ENCODE measurements at places on chromosomes 2 and 18.

DNA sequence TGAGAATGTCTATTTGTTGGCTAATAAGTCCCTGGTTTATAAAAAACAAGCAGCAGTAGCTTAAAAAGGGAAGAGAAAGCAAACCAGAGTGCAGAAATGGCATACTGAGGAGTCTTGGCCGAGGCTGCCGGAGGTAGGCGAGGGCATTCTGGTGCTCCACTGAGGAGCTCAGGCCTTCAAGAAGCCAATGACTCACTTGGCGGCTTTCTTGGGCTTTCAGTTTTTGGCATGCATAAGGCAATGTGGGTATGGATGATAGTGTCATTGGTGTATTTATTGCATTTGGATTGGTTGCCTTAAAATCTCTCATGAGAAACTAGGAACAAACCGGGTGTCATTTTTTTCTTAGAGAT, 119.6 kb upstream of the ARL5A start:
- DNase-seq, result no peak

DNA sequence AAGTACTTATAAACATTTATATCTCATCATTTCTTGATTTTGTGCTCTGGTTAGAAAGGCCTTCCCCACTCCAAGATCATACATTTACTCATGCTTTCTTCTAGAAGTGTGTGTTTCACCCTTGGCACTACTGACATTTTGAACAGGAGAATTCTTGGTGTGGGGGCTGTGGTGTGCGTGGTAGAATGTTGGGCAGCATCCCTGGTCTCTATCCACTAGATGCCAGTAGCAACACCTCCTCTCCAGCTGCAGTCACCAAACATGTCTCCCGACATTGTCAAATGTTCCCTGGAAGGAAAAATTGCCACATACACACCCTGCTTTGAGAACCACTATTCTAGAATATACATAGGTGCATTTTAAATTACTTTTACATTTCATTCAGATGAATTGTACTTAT, 8.7 kb upstream of the TGIF1 start:
- DNase-seq, result no peak

GRCh38 chr2:187057466-187057865, 208.5 kb upstream of the ZSWIM2 start:
- DNase-seq, result no peak

DNA sequence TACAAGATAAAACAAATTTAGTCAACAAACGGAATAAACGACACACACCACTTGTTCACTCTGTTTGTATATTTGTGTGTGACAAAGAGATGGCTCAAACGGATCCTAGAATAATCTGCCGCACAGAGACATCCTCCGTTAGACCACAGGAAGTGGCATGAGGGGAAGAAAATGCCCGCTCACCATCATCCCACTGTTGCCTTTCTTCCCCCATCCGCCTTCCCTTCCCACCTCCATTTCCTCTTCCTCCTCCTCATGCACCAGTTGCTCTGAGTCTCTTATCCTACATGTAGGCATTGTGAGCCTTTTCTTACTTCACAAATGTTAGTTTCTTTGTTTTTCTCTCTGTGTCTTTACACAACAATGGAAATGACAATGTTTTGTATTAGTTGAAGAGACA, 228.5 kb upstream of the SMIM21 start:
- no peak for DNase-seq

DNA sequence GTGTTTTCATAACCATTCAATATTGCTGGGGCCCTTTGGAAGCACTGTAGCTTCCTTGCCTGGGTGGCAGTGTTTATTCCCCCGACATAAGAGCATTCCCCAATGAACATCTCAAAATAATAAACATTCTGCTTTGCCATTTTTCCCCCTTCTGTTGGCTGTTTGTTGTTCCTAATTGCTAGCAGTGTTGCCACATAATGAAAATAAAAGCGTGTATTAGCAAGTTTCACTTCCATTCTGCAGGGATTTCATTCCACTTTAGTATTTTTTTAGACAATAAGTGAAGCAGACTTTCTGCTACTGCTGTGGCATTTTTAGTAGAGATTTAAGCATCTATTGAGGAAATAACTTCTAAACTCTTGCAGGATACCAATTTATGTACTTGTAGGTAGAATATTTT, 154.7 kb upstream of the GALNT13 start:
- no peak for DNase-seq

GRCh38 chr2:109562421-109562820, 51.3 kb downstream of the SEPTIN10 start:
- no peak for DNase-seq

GRCh38 chr2:203997980-203998809, 61.6 kb downstream of the ICOS start:
- no peak for DNase-seq

- DNase-seq, result no peak
Observed at GRCh38 chr2:7924023-7924762, 757.7 kb upstream of the ID2 start.

- DNase-seq, result no peak
Observed at GRCh38 chr2:23686405-23687029, 240.4 kb downstream of the ATAD2B start.

- DNase-seq, result no peak
Observed at GRCh38 chr18:5627776-5628511, 84.1 kb upstream of the EPB41L3 start.

GRCh38 chr2:116510117-116510671, 1304.3 kb upstream of the DDX18 start:
- no peak for DNase-seq

DNA sequence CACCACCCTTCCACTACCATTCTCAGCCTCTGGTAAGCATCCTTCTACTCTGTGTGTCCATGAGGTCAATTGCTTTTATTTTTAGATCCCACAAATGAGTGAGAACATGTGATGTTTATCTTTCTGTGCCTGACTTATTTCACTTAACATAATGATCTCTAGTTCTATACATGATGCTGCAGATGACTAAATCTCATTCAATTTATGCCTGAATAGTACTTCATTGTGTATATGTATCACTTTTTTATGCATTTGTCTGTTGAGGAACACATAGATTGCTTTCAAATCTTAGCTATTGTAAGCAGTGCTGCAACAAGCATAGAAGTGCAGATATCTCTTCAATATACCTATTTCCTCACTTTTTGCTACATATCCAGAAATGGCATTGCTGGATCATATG, 733.3 kb downstream of the SUCLG1 start:
- DNase-seq, result no peak

- DNase-seq, result no peak
Observed at GRCh38 chr2:85276571-85277118, 51.1 kb downstream of the TGOLN2 start.

- no peak for DNase-seq
Observed at GRCh38 chr2:239252801-239253200, 148.0 kb downstream of the HDAC4 start.

DNA sequence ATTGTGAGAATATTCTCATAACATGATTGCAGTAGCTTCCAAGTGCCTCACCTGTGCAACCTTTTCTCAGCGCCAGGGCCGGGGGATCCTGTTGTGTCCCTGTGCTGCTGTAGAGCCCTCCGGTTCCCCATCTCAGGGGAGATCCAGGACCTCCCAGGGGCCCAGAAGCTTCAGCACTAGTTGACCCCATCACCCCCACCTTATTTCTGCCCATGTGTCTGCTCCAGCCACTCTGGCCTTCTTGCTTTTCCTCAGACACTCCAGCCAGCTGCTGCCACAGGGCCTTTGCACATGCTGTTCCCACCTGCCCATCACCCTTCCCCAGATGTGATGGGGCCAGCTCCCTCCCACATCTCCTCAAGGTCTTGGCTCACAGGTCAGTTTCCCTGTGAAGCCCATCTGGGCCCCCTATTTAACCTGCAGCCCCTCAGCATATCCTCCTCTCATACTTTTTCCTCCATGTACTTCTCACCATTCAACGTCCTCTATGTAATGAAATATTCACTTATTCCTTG, 226.5 kb downstream of the SEPTIN10 start:
- no peak for DNase-seq

GRCh38 chr2:1156059-1156458, 205.4 kb downstream of the SNTG2 start:
- no peak for DNase-seq

- no peak for DNase-seq
Observed at GRCh38 chr2:119672161-119672862, 6.7 kb upstream of the TMEM177 start.

GRCh38 chr18:77071711-77072292, 60.8 kb downstream of the MBP start:
- no peak for DNase-seq

Measured in NCI-H1930 (cell line).